ENCODE measurements at places on chromosomes 4 and X.
A peak's percentile ranks its signal among the peaks of the same experiment; 100 is the strongest.

DNA sequence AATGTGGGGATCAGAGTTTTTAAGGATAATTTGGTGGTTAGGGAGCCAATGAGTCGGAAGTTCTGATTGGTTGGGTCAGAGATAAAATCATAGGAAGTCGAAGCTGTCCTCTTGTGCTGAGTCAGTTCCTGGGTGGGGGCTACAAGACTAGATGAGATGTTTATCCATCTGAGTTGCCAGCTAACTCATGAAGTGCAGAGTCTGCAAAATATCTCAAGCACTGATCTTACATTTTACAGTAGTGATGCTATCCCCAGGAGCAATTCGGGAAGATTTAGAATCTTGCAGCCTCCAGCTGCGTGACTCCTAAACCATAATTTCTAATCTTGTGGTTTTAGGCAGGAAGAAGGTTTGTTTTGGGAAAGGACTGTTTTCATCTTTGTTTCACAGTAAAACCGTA is 565.8 kb upstream of the SPANXN1 start:
- DNase-seq, result peak; percentile 1

DNA sequence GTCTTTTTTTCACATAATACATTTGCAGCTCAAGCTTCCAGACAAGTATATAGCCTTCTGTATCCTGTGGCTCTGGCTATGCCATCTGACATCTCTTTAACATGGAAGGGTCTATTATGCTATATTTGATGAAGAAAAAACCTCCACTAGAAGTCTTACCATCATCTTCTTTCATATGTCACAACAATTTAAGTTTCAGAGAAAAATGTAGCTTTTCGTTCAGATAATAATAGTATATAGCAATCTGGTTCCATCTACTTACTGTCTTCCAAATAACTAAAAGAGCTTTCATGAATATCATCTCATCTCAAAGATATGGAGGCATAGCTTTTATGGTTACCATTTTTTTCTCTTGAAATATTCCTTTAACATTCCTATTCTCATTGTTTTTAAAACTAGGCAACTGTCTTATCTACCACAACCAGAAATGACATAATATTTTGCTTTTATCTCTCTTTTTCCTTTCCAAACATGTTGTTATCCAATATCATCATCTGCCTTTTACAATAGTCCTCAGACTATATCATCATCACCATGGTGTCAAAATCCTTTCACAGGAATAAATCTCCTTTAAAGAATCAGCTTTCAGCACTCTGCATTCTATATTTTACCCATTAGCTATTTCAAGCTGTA is 1005.1 kb downstream of the PDHA2 start:
- DNase-seq, result no peak

- DNase-seq, result no peak
Observed at GRCh38 chrX:102902355-102902754, 34.7 kb upstream of the RAB40AL start.

DNA sequence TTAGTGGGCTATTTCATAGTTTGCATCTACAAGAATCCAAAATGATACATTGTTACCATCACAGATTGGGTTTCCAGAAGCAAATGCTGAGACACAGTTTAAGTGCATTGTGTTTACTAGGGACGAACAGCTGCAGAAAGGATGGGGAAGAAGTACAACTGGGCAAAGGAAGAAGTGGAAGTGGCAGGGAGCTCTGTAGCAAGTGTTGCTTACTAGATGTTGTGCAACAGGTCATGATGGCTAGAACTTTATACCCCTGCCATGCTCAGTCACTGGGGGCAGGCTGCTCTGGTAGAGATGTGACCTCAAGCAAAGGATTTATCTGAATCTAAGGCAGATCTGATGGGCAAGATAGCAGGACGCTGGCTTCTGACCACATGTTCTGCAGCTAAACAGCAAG is 76.1 kb upstream of the EMCN start:
- no peak for DNase-seq

- no peak for DNase-seq
Observed at GRCh38 chrX:56618323-56618722, 54.9 kb downstream of the UBQLN2 start.

DNA sequence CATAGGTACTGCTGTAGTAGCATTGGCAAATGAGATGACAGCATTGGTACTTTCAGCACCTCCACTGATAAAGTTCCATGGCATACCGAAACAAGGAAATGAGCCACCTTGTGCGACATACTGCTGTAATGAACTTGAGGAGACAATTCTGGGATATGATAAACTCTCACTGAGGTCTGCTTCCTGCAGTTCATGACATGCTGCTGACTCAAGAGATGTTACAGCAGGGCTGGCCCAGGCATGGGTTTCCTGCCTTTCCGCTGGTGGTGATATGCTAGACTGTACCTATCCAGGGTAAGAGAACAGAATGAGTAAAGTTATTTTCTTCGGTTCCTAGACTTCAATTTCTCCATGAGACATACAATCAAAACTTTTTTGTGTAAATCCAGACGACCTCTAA is 17.1 kb downstream of the BEND2 start:
- DNase-seq, result no peak

DNA sequence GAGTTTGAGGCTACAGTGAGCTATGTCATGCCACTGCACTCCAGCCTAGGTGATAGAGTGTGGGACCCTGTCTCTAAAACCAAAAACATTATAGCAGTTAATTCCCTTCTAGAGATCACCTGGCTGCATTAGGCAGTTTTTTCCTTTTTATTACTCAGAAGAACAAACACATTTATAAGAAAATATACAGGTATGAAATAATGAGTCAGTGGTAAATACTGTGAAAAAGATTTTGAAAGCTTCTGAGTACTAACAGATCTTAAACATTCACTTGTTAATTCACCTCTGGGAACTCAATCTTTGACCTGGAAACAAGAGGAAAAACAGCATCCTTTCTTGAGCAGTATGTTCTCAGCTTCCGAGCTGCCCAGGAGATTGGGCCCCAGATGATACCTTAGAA is 64.1 kb downstream of the UCHL1 start:
- no peak for DNase-seq

- no peak for DNase-seq
Observed at GRCh38 chr4:2923141-2923551, 40.1 kb downstream of the NOP14 start.

GRCh38 chr4:101667348-101667747 is 123.2 kb upstream of the BANK1 start:
- DNase-seq, result no peak

DNA sequence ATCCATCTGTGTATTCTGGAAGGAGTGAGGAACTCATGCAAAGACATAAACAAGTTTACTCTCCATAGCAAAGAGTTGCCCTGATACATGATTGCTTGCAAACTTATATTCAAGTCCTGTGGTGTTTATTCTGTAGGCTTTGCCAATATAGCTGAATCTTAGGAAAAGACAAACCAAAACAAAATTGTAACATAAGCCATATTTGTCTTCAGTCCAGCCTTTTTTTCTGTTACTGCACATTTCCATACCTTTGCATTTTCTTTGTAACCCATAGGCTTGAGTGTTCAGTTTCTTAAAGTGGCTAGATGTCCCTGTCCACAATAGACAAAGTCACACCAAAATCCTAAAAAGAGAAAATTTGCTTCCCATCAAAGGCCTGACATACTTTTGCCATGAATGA is 120.4 kb downstream of the PPARGC1A start:
- no peak for DNase-seq

GRCh38 chrX:30488092-30488491 is 89.5 kb downstream of the TASL start:
- no peak for DNase-seq

DNA sequence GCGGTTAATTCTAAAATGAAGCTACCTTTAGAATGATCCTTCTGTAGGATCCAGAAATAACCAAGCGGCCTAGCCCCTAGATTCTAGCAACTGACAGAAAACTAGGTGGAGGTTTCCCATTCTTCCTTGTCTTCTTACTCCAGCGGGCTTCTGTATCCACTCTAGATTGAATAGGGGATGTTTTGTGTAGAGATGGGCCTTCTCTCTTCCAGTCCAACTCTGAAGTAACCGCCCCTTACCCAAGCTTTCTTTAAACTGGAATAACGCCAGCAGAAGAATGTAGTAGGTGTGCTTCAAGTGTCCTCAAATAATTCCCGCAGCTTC is 386 bp upstream of the TMEM184C start:
- DNase-seq, result no peak

- DNase-seq, result no peak
Observed at GRCh38 chrX:32448320-32448719, 763.0 kb downstream of the DMD start.

DNA sequence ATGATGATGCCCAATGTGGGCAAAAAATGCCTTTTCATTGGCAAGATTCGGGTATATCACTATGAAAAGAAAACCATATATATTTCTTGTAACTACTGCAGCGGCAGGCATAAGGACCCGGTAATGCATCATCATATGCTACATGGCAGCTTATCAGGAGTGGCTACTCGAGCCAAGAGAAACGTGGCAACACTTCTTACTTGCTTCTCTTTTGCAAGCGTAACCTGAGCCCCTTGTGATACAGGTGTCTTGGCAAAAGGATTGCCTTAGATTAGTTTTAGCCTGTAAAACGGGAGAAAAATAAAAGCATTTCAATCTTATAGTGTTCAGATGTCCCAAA is 280.3 kb downstream of the SPRY1 start:
- no peak for DNase-seq

GRCh38 chrX:68980906-68981616 is 152.2 kb downstream of the EFNB1 start:
- DNase-seq, result no peak

- DNase-seq, result no peak
Observed at GRCh38 chrX:17740137-17741122, 3.1 kb downstream of the SCML1 start.

DNA sequence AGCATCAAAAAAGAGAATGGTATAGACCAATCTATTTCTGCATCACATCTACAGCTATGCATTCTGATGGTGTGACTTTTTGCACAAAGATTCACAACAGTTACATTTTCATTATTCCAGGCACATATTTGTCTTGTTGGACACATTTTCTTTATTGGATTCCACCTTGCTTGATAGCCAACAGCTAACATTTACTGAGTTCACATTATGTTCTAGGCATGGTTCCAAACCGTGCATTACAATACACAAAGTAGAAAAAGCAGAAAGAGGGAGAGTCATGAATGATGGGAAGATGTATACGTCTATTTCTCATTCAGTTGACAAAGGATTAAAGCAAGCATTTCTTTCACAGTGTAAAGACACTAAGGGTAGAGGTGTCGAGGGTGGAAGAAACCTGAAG is 22.9 kb upstream of the CLGN start:
- DNase-seq, result no peak

GRCh38 chr4:168321006-168321405 is 2.5 kb upstream of the DDX60 start:
- DNase-seq, result no peak

- DNase-seq, result peak; percentile 78
Observed at GRCh38 chr4:40887764-40888131, 138.0 kb downstream of the NSUN7 start.

DNA sequence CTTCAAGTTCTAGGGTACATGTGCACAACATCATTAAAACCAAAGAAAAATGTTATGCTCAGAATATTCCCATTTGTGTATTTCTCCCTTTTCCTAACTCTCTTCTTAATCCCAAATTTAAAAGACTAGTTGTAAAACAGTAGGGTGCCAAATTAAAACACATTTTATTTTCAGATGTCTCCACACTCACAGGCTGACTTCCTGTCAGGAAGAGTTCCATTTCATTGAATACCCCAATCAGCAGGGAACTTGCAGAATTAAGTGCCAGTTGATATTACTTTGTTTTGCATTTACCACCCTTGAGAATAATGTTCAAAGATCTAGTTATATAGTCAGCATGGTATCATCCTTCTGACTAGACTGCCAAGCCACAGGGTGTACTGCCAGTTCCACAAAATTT is 207.9 kb downstream of the MAB21L2 start:
- DNase-seq, result no peak

- DNase-seq, result no peak
Observed at GRCh38 chrX:24493740-24494581, 28.9 kb downstream of the PDK3 start.

DNA sequence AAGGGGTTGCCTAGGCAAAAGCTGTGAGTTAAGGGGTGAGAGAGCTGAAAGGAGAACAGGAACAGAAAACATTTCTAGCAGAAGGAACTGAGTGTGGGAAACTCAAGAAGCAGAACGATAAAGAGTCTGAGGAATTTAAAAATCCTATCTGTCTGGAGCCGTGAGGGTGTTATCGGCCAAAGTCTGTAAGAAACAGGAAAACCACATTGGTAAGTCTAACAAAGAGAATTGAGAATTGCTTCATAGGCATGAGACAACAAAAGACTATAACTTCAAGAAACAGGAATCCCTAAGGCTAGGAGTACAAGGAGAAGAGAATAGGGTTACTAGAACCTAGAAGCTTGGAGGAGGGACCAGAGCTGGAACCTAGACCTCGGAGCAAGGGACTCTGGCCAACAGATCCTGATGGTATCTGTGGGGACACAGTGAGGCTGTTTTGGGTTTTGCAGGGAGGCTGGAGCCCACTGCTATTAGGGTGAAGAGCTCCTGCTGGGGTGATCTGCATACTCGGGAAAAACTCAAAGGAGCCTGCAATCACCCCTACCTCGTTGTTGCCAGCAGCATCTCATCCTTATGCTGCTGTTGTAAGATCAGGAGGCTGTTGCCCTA is 175.6 kb downstream of the FBXO8 start:
- no peak for DNase-seq

DNA sequence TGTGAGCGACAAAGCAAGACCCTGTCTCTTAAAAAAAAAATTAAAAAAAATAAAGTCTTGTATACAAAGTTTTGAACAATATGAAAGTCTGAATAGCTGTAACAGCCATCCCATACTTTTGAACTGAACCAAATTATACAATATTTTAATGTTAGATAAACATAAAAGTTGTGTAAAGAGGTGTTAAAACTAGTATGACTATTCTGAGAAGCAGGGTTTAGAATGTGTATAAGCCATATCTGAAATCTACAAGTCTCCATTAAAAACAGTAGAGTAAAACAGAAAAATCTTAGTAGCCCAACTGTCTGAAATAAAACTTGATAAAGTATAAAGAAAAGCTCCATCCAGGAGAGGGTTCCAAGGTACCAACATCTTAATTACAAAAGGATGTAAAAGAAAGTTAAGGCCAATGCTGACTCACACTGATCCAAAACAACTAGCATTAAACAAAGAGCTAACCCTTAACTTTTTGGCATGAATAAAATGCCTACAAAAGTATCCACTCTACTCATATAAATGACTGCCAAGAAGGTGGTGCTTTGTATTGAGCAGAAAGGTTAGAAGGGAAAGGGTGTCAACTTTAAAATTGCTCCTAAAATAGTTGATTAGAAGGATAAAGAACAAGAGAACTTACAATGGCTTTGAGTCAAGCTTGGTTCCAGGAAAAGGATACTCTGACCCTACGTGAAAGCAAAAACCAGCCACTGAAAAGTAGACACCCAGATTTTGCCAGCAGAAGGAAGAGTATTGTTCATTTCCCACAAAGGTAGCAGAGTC is 18.5 kb downstream of the CNOT6L start:
- no peak for DNase-seq

- DNase-seq, result no peak
Observed at GRCh38 chr4:59770601-59771264, 1429.4 kb upstream of the ADGRL3 start.
